Upper lobe of right lung (tissue), 1 donor: ENCODE measurements at places on chromosomes 7 and 10. TPM values are rescaled to one million over a fixed set of nuclear protein-coding genes. Genes with fewer than 3 reads are reported as not detected.

GRCh38 chr10:29923416-29923965 lies 135.9 kb downstream of the JCAD start:
- H3K4me3 ChIP-seq, result no peak overlapping the region
- no peaks in the 10 kb centered on the region for H3K4me1 ChIP-seq
- H3K27ac ChIP-seq, result no peak overlapping the region
- no peaks in the 10 kb centered on the region for H3K36me3 ChIP-seq
- no peaks in the 10 kb centered on the region for H3K27me3 ChIP-seq
- no peak for DNase-seq

The ADCYAP1R1 gene
- total RNA-seq, result 1.8 TPM

- no peak overlapping the region for H3K27ac ChIP-seq
- peak overlapping the region; percentile 15 for H3K4me3 ChIP-seq
- no peaks in the 10 kb centered on the region for H3K36me3 ChIP-seq
- H3K27me3 ChIP-seq, result peaks cover 9% of the 10 kb centered on the region
- no peaks in the 10 kb centered on the region for H3K4me1 ChIP-seq
These were observed 3.4 kb upstream of the PRKCQ start for GRCh38 chr10:6583447-6583846.

GRCh38 chr7:111137296-111138192 lies 46.6 kb downstream of the LRRN3 start:
- H3K4me3 ChIP-seq, result no peak overlapping the region
- H3K4me1 ChIP-seq, result peaks cover 13% of the 10 kb centered on the region
- peak; percentile 45 for DNase-seq
- H3K27ac ChIP-seq, result no peak overlapping the region
- no peaks in the 10 kb centered on the region for H3K27me3 ChIP-seq
- H3K36me3 ChIP-seq, result no peaks in the 10 kb centered on the region

GRCh38 chr7:109549471-109550193 lies 980.0 kb downstream of the DNAJB9 start:
- DNase-seq, result no peak
- no peak overlapping the region for H3K4me3 ChIP-seq
- H3K27me3 ChIP-seq, result no peaks in the 10 kb centered on the region
- H3K36me3 ChIP-seq, result no peaks in the 10 kb centered on the region
- H3K4me1 ChIP-seq, result no peaks in the 10 kb centered on the region

The ZNF487 gene
- total RNA-seq, result 5.6 TPM

DNA sequence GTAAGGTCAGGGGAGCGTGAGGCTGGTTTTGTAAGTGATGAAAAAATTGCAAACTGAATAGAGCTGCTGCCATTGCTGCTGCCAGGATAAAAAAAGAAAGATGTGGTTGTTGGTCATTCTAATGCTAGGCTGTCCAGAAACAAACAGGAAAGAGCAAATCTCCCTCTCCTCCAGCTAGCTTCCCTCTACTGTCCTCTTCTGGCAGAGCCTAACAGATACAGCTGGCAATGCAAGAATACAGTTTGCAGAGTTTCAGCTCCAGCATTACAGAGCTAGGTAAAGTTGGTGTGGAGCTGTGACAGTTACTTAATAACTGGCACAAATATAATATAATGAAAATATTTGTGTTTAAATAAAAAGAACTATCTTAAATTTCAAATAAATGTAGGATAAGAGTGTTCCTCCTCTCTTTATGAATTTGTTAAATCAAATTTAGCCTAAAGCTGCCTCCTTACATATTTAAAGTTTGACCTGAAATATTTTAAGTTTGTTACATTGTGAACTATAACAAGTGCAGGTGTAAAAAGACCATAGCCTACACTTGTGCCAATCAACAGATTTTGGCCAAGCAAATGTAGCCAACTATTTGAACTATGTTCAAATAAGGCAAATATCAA lies 407.7 kb downstream of the SH2D4B start:
- H3K27me3 ChIP-seq, result no peaks in the 10 kb centered on the region
- H3K4me1 ChIP-seq, result no peaks in the 10 kb centered on the region
- no peak overlapping the region for H3K27ac ChIP-seq
- H3K4me3 ChIP-seq, result no peak overlapping the region
- H3K36me3 ChIP-seq, result no peaks in the 10 kb centered on the region

DNA sequence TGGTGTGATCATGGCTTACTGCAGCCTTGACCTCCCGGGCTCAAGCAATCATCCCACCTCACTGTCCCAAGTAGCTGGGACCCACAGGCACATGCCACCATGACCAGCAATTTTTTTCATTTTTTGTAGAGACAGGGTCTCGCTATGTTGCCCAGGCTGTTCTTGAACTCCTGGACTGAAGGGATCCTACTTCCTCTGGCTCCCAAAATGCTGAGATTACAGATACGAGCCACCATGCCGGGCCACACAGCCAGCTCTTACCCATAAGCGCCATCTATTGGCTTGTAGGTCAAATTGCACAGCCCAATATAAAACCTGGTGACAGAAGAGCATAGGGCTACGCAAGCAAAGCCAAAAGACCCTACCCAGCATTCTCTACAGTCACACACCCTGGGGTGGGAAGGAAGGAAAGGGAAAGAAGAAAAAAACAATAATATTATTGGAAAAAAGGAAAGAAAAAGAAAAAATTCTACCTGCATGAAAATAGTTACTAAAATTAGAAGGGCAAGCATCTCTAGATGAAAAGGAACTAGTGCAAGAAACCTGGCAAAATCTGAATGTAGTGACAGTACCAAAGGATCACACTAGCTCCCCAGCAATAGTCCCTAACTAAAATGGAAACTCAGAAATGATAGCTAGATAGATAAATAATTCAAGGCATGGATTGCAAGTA lies 29.4 kb upstream of the AMPH start:
- no peaks in the 10 kb centered on the region for H3K4me1 ChIP-seq
- H3K27me3 ChIP-seq, result no peaks in the 10 kb centered on the region
- H3K27ac ChIP-seq, result no peak overlapping the region
- no peak for DNase-seq
- no peaks in the 10 kb centered on the region for H3K36me3 ChIP-seq

The NPY4R gene
- total RNA-seq, result not detected

The NUTM2B gene
- total RNA-seq, result 0.96 TPM

DNA sequence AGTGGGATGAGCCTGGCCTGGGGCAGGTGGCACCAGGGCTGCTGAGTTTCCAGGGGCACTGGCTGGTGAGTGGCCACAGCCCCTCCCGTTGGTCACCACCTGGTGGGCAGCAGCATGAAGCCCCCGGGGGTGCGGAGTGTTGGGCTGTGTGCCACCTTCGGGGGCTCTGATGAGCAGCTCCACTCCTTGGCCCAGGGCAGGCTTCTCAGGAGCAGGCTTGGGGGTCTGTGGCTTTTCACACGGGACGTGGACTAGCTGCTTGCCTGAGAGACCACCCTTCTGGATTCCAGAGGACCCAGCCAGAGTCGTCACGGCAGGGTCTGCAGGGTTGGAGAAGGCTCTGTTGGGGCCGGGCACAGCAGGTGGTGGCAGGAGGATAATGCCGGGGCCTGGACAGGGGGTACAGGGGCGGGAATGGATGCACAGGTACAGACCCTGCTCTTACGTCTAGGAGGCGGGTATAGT lies 193.1 kb downstream of the ADARB2 start:
- no peak overlapping the region for H3K27ac ChIP-seq
- DNase-seq, result peak; percentile 51
- no peaks in the 10 kb centered on the region for H3K4me1 ChIP-seq
- H3K27me3 ChIP-seq, result no peaks in the 10 kb centered on the region
- no peak overlapping the region for H3K4me3 ChIP-seq

GRCh38 chr10:34710391-34710751 lies 104.7 kb downstream of the PARD3 start:
- peaks cover 34% of the 10 kb centered on the region for H3K4me1 ChIP-seq
- H3K36me3 ChIP-seq, result no peaks in the 10 kb centered on the region
- DNase-seq, result no peak
- no peaks in the 10 kb centered on the region for H3K27me3 ChIP-seq

GRCh38 chr10:63573068-63573697 lies 52.0 kb downstream of the REEP3 start:
- H3K27me3 ChIP-seq, result no peaks in the 10 kb centered on the region
- peak overlapping the region; percentile 55 for H3K27ac ChIP-seq

- H3K27ac ChIP-seq, result no peak overlapping the region
- no peaks in the 10 kb centered on the region for H3K4me1 ChIP-seq
- H3K4me3 ChIP-seq, result no peak overlapping the region
- no peaks in the 10 kb centered on the region for H3K36me3 ChIP-seq
- DNase-seq, result no peak
These were observed 659.8 kb upstream of the FOXK1 start for GRCh38 chr7:4022265-4022664.
